NCI-H524 (cell line): ENCODE measurements at places on chromosomes 11 and 22.
A peak's percentile ranks its signal among the peaks of the same experiment; 100 is the strongest.

GRCh38 chr22:20442485-20443284 is 5.1 kb upstream of the SCARF2 start:
- no peak for DNase-seq

DNA sequence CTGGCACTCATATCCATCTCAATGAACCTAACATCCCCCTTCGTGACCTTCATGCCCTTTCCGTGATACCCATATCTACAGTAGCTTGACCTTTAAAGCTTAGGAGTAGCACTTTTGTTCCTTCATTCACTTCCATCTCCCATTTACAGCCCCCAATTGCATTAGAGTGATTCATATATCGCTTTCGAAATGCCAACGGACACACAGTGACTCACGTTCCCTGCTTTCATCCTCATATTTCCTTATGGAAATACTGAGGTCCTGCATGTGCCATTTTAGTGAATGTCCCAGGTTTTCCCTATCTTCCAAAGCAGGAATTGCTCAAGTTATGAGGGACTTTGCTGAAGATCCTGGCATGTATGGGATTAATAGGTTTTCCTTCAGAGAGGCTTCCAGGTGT is 44.3 kb upstream of the CEP126 start:
- no peak for DNase-seq

DNA sequence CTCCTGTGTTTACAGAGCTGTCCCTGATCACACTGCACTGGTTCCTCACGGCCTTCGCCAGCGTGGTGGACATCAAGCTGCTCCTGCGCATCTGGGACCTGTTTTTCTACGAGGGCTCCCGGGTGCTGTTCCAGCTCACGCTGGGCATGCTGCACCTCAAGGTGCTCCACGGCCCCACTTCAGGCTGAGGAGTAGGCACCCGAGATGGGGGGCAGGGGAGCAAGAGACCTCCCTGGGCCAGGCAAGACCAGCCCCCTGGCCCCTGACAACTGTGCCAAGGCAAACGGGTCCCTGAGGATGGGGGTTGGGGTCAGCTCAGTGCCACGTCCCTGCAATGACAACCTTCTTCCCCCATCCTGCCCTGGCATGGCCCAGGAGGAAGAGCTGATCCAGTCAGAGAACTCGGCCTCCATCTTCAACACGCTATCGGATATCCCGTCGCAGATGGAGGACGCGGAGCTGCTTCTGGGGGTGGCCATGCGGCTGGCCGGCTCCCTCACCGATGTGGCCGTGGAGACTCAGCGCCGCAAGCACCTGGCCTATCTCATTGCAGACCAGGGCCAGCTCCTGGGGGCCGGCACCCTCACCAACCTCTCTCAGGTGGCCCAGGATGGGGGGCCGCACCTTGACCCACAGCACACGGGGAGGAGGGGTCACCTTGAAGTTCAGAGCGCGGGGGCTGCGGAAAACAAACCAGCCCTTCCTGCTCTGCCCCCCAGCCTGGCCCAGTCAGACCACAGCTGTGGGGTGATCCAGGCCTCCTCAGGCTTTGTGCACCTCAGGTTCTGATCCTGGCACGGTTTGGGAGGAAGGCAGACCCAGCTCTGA is 35.9 kb downstream of the SGSM3 start:
- no peak for DNase-seq

- no peak for DNase-seq
Observed at GRCh38 chr11:32391956-32392553, 43.3 kb downstream of the WT1 start.

- DNase-seq, result peak; percentile 65
Observed at GRCh38 chr11:119806064-119806915, 77.3 kb upstream of the NECTIN1 start.

- DNase-seq, result no peak
Observed at GRCh38 chr22:24962094-24962493, 9.6 kb downstream of the KIAA1671 start.

DNA sequence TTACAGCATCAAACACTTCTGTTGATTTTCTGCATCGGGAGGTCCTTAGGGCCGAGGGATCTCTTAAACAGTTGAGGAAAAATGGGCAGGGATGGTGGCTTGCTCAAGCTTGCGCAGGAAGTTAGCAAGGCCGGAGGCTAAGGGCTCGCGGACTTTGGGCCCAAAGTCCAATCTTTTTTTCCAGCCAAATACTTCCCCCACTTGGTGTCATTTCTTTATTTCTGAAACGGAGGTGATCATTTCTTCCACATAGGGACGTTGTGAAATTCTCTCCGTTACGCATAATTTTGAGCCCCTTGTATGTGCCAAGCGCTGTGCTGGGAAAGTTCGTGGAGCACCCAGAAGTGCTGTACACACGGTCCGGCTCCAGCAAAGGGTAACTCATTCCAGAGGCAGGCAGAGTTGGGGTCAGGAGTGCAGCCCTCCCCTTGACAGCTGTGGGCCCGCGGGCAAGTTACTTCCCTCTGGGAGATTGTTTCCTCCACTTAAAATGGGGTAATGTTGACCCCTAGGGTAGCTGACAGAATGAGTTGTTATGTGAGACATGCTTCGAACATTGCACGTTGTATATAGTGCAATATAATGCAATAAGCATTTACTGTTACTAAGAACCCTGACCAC is 809 bp downstream of the MIEF1 start:
- DNase-seq, result no peak

DNA sequence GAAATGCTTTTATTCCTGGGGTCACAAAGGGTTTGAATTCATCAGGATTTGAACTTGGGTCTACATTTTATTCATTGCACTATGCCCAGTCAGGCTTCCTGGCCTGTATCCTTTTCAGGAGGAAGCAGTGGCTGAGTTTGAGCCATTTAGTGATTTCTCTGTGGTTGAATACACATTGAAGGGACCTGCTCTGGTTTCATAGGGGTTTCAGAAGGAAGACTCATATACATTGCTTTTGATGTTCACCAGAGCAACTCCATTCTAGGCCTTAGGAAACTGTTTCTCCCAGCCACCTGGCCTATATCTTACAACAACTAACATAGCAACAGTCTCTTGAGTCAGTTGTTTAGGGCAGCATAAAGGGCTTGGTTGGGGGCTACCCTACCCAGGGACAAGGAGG is 165.7 kb downstream of the INSC start:
- DNase-seq, result no peak
